ENCODE measurements at places on chromosomes 1 and 21.

DNA sequence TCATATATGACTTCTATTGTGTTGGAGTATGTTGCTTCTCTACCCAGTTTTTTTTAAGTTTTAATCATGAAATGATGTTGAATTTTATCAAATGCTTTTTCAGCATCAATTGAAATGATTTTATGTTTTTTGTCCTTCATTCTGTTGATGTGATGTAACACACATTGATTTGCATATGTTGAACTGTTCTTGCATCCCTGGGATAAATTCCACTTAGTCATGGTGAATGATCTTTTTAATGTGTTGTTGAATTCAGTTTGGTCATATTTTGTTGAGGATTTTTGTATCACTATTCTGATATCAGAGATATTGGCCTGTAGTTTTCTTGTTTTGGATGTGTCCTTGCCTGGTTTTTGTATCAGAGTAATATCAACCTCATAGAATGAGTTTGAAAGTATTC is 46.6 kb upstream of the CD55 start:
- no peak for DNase-seq

- no peak for DNase-seq
Observed at GRCh38 chr1:222243902-222244301, 304.0 kb downstream of the HHIPL2 start.

DNA sequence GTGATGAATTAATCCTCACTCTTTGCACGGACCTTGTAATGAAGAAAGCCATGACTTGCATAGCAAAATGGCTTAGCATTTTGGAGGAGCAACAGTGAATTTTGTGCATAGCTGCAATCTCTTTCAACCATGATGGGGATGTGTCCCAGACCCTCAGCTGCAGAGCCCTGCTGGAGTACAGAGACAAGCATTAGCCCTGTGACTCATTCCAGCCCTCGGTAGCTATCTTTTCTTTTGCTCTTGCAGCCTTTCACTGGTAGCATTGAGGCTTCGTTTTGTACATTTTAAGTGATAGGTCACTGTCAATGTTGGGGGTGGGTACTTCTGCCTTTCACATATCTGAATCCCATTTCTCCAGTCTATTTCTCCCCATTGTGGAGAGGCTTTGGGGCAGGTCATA is 58.4 kb downstream of the SLC35F3 start:
- no peak for DNase-seq

DNA sequence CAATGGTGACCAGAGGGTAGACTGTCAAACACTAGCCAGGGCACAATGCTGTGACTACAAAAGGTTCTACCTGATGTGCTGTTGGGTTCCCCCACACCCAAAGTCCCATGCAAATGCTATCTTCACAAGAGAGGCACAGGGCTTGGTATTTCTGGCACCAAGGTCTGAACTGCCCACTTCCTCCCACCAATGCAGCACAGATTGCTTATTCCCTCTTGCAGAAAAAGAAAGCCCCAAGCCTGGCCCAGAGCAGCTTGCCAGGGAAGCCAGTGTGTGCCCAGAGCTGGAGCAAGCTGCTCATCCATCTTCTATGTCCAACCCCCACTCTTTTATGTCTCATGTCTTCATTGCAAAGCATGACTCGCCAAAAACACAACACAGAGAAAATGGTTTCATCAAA is 149.4 kb upstream of the CAMK1G start:
- no peak for DNase-seq

DNA sequence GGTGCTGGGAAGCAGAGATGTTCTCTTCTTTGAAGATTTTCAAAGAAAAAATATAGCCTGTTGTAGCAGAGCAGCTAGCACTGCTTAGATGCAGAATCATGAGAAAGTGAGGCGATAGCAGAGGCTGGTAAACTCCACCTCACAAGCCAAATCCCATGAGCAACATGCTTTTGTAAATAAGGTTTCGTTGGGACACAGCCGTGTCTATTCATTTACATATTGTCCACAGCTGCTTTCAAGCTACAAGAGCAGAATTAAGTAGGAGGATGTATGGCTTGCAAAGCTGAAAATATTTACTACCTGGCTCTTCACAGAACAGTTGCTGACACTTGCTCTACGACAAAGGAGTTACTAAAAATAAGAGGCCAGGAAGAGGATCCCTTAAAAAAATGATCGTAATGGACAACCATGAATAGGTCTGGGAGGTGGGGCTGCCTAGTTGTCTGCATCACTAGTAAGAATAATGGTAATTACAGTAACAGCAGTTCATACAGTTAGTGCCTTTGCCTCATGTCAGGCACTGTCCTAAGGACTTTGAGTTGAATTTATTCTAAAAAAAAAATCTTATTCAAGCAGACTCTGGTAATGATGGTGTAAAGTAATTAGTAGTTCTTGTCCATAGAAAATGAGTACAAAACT is 622.0 kb downstream of the KIF26B start:
- DNase-seq: no peak

GRCh38 chr21:31524140-31524539 is 135.4 kb upstream of the SOD1 start:
- DNase-seq: no peak

GRCh38 chr1:17999884-18000283 is 107.7 kb upstream of the IGSF21 start:
- DNase-seq: no peak

DNA sequence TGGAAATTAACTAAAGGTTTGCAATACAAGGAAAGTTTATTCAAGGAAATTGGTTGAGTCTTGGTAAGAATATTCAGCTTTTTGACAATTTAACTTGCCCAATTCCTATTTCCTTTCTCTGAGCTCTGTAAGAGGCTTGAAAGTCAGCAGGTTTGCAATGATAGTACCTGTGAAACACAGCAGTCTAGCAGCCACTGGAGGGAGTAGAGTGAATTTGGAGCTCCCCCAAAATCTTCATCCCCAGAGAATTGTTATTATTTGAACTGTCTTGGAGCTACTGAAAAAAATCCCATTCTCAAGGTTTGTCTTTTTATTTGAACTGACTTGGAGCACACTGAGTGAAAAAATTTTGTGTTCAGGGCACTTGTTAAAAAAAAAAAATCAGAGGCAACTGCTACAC is 654.2 kb upstream of the PKN2 start:
- DNase-seq: no peak

DNA sequence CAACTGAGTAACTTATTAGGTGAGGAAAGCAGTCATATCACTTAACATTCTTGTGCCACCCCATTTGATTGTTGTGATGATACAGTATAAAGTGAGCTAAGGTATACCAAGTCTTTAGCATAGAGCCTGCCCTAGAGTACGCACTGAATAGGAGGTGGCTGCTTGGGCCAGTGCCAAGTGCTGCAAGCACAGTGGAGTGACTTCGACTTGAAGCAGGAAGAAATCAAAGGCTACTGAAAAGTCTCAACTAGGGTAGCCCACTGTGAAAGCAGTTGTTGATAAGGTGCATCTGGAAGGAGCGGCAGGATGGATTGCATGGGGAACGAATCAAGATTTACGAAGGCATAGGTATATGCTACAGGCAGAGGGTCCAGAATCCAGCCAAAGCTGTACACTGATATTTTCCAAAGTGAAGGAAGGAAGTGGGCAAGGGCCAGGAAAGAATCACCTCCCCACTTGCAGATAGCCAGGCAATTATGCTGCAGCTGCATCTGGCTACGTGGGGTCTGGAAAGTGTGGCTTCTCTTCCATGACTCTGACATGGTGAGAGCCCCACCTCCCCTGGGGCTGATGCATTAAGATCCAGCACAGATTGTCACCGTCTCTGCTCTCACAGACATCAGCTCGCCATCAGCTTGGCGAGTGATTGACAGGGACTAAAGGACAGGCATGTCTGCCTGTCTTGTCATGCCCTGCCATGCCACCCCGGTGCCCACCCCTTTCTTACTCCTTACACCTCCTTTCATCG is 287.0 kb upstream of the PLXNA2 start:
- no peak for DNase-seq

GRCh38 chr1:98417820-98418219 is 243.7 kb upstream of the SNX7 start:
- no peak for DNase-seq

GRCh38 chr1:220616836-220617235 is 73.3 kb upstream of the C1orf115 start:
- no peak for DNase-seq

Data from stimulated activated CD8-positive, alpha-beta memory T cell treated with anti-CD3 and anti-CD28 coated beads, Interleukin-2, amount 100 ng/mL, for 48 hours (primary cell).